ENCODE measurements at places on chromosomes 1 and 21. TPM values are rescaled to one million over a fixed set of nuclear protein-coding genes. Genes with fewer than 3 reads are reported as not detected.

GRCh38 chr1:230426246-230427093, at the start of gene PGBD5:
TSS of gene PGBD5 (minus strand) at chr1:230426332. CDS start at chr1:230425928, 404 bp downstream.
- H3K27ac ChIP-seq, result no peak within 1 kb of the TSS
- peaks cover 50% of the 10 kb centered on the region for H3K27me3 ChIP-seq
- no peaks in the 10 kb centered on the region for H3K36me3 ChIP-seq
- peak within 1 kb of the TSS; percentile 24 for H3K4me3 ChIP-seq
- H3K4me1 ChIP-seq, result no peaks in the 10 kb centered on the region

DNA sequence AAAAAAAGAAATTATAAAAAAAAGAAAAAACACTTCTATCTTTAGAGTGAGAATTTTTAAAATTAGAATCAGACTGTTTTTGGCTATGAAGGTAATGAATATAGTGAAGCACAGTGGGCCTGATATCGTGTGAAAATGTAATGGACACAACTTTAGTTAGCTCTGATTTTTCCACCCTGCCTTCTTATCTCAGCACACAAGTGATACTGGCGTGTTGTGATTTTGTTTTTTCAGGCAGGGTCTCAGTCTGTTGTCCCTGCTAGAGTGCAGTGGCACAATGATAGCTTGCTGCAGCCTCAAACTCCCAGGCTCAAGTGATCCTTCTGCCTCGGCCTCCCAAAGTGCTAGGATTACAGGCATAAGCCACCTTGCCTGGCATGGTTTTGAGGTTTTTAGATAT, 22.3 kb downstream of the MACF1 start:
- no peak for DNase-seq
- no peak overlapping the region for H3K27ac ChIP-seq
- H3K27me3 ChIP-seq, result no peaks in the 10 kb centered on the region
- no peak overlapping the region for H3K4me3 ChIP-seq
- H3K36me3 ChIP-seq, result no peaks in the 10 kb centered on the region

SPRR1B gene
- not detected for total RNA-seq

SPTA1 gene
- not detected for total RNA-seq

DPH2 gene
- 76.0 TPM for total RNA-seq
